ENCODE measurements at places on chromosomes 2 and 18.
A peak's percentile ranks its signal among the peaks of the same experiment; 100 is the strongest.

DNA sequence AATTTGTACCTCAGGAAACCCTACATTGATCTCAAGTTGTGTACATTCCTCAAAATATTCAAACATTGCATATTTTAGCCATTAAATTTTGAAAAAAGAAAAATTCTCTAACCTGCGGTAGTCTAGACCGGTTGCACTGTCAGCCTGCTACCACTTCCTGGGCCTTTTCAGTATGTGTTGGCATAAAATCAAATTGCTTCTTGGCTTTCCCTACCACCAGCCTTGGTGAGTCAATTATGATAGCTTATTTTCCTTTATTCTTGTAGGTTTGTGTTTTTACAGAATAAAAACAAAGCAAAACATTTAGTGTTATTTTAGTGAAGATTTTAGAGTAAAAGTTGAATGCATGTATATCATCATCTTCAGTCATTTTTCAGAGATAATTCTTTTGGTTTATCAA, 61.2 kb downstream of the FAM171B start:
- no peak for DNase-seq

GRCh38 chr2:151289972-151290866, 751 bp upstream of the NMI start:
- no peak for DNase-seq

DNA sequence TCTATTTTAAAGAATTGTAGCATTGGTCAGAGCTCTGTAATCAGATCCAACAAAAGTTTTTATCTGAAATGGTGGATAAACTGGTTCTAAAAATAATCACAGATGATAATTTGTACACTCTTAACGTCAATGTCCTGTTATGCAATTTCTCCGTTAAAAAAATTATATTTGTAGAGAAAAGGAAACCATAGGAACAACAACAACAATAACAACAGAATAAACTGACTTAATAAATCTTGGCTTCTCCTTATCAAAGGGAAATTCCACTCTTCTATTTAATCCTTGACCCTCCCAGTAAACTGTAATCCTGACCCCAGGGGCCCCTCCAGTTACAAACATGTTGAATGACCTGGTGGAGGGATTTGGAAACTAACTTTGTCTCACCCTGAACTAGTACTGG, 78.6 kb upstream of the ZFP36L2 start:
- DNase-seq = no peak

DNA sequence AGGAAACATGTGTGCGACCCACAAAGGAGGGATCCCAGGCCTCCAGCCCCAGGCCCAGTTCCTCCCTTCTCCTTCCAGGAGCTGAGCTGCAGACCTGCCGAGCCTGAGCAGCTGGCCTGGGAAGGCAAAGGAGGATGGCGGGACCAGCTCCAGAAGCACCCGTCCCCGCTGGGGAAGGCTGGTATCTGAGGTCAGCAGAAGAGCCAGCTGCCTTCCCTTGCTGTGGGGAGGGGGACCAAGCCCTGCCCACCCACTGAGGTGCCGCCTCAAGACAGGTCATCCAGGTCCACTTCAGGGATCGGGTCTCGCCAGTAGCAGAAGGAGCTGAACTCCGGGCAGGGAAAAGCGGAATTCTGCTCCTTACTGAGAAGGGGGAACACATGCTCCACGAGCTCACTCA, 73.2 kb downstream of the EMILIN2 start:
- DNase-seq = no peak

- no peak for DNase-seq
These were observed 388.1 kb upstream of the SPRED2 start for GRCh38 chr2:65820454-65820853.

GRCh38 chr2:159684796-159685195, 27.5 kb upstream of the MARCHF7 start:
- DNase-seq = no peak

GRCh38 chr2:212854771-212855170, 296.6 kb downstream of the IKZF2 start:
- DNase-seq = no peak

- DNase-seq = no peak
These were observed 45.7 kb downstream of the RALB start for GRCh38 chr2:120298173-120298835.

DNA sequence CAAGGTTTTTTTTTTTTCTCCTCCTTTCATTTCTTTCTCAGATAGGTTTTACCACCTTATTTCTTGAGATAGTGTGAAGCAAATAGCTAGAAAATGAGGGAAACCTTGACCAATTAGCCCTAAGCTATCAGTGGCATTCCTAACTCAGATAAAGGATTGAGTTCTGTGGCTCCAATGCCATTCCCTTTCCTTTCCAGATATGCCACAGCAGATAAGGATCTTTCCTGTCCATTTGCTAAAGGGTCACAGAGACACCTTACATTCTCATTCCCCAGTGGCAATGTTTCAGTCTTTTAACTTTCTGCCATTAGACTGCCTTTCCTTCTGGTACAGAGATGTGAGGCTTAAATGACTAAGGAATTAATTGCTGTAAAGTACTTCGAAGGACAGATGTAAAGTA, 81.7 kb downstream of the MGAT5 start:
- no peak for DNase-seq

DNA sequence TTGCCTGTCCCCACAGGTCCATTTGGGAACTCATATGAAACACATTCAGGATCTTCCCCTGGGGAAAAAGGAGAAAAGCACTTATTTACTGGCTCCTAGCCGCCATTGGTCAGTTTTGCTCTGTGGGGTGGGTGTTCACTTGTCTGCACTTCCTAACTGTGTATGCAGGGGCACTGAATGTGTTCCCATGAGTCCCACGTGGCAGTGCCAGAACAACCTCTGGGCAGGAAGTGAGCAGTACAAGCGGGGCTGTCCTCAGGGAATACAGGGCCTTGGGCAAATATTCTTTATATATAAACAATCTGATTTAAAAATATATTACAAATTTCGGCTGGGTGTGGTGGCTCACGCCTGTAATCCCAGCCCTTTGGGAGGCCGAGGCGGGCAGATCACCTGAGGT, 21.8 kb upstream of the CTIF start:
- no peak for DNase-seq

GRCh38 chr2:165634855-165635254, 159.2 kb downstream of the GALNT3 start:
- DNase-seq = peak; percentile 78
